Stimulated activated naive CD4-positive, alpha-beta T cell treated with Interleukin-2 at 50 U/mL for 16 hours (primary cell): ENCODE measurements at places on chromosomes 1 and 21.

DNA sequence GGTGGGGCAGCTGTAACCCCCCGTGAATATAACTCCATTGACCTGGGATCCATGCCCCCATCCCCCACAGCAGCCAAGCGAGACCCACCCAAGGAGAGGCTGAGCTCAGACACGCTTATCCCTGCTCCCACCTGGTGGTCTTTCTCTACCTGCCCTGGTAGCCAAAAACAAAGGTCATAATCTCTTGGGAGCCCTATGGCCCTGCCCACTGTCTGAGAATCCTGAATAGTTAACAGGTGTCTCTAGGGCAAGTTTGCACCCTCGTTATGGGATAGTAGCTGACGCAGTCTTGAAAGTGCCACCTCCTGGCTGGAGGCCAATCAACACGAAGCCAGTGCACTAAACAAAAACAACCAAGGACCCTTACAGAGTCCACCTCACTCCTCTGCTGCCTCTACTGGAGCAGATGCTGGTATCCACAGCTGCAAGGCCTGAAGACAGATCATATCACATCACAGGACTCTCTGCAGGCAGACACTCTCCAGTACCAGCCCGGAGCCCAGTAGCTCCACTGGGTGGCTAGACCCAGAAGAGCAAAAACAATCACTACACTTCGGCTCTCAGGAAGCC, 134.3 kb upstream of the C1orf174 start:
- DNase-seq = no peak

DNA sequence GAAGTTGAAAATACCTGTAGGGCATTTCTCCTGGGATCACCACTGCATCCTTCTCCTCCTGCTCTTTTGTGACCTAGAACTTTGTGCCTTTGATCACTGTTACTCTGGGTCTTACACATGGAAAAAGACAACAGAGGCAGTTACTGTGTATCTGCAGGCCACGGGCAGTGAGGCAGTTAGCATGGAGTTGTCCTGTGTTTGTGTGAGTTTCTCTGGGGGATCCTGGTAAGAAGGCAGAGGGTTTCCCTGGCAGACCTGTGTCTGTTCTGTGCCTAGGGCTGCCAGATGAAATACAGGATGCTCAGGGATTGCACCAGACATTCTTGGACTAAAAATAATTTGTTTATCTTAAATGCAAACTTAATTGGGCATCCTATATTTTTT, 44.4 kb upstream of the SCCPDH start:
- DNase-seq = no peak

DNA sequence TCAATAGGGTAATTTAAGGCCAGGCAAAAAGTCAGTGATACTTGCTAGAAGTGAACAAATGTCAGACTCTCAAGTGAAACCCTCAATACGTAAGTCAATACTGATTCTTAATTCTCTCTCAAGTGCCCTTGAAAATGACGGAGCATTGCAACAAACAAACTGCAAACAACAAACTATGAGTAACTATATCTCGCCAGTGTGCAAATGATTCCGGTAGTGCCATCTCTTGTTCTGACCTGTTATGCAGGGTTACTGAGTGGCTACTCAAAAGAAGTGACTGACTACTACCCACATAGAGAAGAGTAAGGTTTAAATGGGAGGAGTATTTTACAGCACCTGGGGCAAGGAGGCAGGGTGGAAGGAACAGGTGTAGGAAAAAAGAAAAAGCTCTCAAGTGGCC, 1.6 kb downstream of the SLC19A2 start:
- no peak for DNase-seq

DNA sequence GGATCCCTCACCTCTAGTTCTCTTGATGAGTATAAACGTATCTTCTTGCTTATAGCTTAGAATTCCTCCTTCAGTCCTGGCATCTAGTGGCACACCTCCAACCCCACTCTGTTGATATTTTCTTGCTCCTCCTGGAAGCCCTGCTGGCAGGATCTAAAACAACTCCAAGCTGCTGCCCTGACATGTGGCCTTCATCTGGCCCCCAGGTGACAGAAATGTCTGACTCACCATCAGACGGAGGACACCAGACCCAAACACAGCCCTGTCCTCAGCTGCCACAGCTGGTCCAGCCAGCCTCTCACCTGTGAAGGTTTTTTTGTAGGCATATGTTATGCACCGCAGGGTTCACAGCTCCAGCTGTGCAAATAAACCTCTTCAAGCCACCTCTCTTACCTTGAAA, 53.4 kb downstream of the KRTAP19-8 start:
- DNase-seq = no peak

DNA sequence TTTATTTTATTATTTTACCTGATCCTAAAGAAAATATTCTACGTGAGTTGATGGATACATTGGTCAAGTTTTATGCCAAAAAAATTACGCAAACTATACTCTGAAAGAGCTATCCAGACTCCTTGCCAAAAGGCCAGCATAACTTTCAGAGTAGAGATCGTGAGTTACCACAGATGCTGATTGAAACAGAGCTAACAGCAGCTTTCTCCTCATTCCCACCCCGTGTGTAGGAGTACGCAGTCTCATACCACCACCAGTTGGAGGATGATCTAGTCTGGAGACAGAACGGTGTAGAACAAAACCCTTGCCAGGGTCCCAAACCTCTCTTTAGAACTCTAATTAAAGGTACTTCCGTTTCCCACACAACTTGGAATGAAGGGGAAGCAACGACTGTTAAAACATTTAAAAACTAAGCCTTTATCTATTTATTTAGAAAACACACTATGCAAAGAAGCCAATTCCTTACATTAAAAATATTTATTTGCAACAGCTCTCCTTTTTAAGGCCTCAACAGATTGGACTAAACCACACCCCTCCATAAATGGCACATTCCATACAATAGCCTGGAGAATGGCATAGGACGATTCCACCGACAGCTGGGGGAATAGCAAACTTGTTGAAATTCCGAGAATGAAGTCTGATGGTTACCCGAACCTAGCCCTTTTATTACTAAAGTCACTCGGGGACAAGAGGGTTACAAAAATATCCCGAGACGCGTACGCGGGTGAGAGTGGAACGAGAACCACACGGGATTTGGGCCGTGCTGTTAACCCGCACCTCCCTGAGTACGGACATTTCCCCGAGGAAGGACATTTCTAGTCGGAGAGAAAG, 1.4 kb downstream of the NUCKS1 start:
- DNase-seq = peak; percentile 23

DNA sequence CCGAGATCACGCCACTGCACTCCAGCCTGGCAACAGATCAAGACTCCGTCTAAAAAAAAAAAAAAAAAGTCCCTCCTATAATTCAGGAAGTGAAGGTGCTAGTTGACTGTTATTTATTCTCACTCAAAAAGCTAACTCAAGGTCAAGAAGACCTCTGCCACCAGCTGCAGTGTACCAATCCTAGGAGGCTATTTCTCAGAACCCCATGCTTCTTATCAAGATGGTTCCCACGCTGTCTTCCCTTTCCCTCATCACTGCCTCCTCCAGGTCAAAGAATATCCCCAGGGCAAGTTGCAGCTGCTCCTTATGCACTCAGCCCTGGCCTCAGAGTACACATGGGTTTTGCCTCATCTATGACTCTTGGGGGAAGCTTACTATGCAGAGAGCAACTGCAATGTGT, 53.6 kb downstream of the RERE start:
- DNase-seq = no peak

GRCh38 chr1:183685112-183685713, 32.1 kb upstream of the APOBEC4 start:
- DNase-seq = no peak

GRCh38 chr1:43052786-43053439, 94.2 kb upstream of the SLC2A1 start:
- DNase-seq = no peak

- peak; percentile 11 for DNase-seq
Observed at GRCh38 chr1:36300526-36300925, 5.6 kb upstream of the SH3D21 start.

DNA sequence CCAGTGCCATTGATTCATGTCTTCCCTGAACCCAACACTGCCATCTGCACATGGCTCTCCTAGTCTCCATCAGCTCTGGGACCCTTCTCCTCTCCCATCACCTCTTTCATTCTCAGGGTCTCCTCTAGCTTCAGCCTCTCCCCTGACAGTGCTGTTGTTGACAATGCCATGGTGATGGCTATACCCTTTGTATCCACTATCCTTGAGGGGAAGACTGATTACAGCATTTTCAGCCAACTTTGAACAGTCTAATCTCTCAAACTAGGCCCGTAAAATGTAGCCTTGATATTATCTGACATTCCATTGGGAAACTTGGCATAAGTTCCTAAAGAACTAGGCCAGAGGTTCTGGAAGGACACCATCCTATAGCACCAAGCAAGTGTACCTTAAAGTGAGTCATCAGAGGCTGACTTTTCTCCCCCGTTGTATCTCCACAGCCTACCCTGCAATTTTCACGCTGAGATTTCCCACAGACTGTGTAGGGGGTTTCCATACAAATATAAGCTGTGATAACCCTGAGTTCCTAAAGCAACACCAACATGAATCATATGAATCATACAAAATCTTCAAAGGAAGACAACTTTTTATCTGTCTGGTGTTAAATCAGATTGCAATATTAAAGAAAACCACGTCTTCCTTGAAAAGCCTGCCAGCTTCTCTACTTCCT, 5.8 kb downstream of the HAO2 start:
- DNase-seq = no peak

- DNase-seq = no peak
Observed at GRCh38 chr1:22089787-22090186, 37.3 kb downstream of the CDC42 start.

DNA sequence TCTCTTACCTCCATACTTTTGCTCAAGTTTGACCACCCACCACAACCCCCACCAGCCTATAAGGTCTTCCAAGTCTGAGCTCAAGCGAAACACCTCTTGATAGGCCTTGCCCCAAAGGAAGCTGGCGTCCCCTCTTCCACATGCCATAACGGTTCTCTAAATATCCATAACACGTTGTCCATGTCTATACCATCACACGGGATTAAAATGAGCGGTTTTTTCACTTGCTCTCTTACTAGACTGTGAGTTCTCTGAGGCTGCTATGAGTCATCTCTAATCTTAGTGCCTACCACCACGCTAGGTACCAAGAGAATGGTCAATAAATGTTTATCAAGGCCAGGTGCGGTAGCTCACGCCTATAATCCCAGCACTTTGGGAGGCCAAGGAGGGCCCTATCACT, 41.0 kb downstream of the WASF2 start:
- DNase-seq = no peak

GRCh38 chr1:165047994-165048393, 308.5 kb downstream of the LMX1A start:
- no peak for DNase-seq

DNA sequence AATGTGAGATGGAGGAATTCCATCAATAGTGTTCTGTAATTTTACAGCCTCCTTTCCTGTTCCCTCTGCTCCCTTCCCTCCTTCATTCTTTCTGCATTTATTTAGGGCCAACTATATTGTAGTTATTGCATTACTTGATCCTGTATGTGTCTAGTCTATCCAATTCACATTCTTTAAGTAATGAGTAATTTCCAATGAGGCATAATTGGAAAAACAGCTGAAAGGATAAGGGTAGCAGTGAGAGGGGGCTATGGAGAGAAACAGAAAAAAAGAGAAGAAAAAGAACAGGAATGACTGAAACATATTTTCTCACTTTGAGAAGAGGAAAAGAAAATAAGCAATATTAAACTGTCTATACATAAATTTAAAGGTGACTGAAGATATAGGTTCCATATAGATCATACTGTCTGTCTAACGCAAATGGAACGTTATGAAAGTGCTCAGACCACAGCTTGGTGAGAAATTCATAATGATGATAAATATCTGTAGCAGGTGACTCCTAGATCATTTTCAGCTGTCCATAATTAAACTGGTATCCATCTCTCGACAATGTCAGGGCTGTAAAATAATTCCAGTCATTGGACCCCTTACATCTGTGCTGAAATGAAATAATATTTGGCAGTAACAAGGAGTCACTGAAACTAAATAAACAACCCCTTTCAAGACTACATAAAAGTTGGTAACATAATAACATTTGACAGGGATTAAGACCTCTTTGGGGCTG, 61.8 kb downstream of the SPAG17 start:
- no peak for DNase-seq

- no peak for DNase-seq
Observed at GRCh38 chr1:28889357-28889756, 25.0 kb upstream of the EPB41 start.

GRCh38 chr1:1207571-1207892, 1.1 kb upstream of the TNFRSF18 start:
- no peak for DNase-seq

GRCh38 chr1:185309566-185309965, 7.5 kb downstream of the IVNS1ABP start:
- DNase-seq = no peak

DNA sequence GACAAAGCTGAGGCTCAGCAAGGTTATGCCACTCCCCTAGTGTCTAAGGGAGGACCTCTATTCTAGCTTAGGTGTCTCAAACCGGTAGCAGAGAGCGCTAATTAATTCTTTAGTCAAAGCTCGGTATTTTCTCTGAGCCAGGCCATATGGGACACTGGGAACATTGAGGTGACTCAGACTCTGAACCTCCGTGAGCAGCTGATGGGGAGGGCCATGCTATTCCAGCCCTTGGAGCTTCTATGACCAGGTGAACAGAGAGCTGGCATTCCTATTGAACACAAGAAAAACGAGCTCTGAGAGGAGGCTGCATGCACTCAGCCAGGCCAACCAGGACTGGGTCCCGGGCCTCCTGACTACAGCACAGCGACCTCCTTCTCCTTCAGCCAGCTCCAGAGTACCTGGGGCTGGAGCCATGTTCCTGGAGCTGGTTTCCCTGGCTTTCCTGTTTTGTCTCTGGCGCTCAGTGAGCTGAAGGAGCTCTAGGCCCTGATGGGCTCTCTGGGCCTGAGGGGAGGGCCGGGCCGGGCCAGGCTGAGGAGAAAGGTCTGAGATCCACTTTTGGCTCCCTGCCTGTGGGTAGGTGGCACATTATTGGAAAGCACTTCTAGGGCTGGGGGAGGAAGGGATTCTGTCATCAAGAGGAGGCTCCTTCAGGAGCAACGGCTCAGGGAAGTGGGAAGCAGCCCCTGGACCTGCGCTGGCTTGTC, 37.0 kb downstream of the SLC9A1 start:
- DNase-seq = no peak

DNA sequence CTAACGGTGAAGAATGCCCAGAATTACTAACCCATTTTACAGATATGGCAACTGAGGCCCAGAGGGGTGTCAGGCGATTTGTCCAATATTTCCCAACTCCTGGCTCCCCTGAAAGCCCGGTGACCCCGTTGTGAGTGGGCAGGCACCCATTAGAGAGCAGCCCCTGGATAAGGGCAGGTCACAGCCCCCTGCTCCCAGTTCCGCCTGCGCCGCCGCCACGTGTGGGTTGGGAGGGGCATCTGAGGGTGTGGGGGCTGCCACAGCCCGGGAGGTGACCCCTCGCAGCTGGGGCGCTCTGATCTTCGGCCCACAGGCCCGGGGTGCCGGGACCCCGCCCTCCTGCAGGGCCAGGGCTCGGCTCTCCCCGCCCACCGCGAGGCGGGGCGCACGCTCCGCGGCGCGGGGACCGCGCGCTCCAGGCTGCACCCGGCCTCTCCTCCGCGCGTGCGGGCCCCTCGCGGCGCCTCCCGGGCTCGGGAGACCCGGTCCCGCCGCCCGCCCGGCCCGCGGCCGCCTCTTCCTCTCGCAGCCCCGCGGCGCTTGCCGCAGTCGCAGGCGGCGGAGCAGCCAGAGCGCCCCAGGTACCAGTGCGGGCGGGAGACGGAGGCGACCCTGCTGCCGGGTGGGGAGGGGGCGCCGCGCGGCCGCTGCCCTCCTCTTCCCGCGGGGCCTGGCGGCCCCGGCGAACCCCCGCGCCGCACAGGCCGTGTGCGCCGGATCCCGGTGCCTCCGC, at the start of gene HTR6:
HTR6 (plus strand) TSS at position 423 of the 733 bp plus-strand sequence. CDS start 879 bp downstream, outside the sequence.
- peak; percentile 12 for DNase-seq
